ENCODE measurements at places on chromosomes 13 and 19.

DNA sequence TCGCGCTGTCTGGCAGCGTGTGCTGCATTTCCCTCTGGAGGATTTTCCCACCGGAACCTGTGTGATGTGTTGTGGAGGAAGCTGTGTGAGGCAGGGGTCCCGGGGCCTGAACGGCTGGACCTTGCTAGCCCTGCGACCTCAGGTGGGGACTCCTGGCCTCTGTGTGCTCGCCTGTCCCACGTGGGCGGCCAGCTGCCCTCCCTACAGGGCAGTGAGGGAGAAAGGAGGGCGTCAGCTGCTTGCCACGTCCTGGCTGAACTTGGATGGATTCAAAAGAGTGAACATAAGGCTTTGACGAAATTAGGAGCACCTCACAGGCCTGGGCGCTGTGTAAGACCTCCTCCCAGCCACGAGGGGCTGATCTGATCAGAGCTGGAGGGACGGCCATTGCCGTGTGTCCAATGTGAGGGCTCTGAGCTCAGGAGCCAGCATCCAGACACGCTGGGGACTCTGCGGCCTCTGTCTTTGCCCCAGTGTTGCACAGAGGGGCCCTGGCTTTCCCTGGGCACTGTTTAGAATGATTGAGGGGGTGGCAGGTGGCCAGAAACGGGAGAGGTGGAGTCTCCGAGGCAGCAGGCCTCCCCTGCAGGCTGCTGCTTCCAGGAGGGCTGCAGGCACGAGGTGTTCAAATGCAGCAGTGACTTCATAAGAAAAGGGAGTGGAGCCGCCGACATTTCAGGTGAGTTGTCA, 13.0 kb downstream of the TFDP1 start:
- peak; percentile 23 for DNase-seq

DNA sequence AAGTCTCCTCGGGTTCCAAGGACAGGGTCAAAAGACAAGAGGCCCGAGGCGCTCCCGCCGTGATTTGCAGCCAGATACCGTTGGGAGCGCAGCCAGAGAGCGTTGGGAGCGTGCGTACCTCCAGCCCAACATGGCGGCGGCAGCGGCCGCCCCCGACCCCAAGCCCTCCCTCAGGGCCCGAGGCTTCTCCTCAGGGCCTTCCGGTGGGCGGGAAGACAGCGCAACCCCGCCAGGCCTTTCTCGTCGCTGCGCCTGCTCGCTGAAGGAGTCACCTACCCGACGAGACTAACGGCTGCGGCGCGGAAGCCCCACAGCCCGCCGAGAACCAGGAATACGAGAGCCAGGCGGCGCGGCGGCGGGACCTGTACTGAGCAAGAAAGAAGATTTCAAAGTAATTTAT, 3.2 kb upstream of the ZNF850 start:
- no peak for DNase-seq

DNA sequence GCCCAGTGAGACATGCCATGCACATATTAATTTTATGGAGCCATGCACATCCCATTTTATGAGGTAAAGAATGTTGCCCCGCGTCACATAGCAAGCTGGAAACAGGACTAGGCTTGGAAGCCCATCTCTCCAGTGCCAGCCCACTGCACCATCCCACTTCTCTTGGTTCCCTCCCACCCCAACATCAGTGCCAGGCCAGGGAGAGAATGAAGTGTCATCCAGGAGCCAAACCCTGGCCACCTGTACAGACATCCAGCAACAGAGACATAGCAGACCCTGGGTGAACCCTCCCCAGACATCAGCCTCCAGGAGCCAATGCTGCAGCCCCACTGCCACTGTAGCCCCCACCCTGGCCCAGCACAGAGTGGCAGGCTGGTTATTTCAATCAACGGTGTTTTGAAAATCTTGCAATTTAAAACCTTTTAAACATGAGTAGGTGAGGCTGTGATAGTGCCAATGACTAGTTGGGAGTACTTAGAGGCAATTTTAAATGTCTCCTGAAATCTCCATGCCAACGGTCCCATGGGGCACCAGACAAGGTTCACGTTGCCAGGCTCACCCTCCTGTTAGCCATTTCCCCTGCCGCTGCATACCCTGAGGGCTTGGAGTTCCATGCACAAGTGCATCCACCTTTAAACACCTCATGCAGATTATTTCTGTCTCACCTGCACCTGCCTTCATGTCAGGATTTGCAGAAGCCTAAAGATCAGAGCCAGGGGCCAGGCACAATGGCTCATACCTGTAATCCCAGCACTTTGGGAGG, 34.7 kb downstream of the VSTM2B start:
- DNase-seq = no peak

DNA sequence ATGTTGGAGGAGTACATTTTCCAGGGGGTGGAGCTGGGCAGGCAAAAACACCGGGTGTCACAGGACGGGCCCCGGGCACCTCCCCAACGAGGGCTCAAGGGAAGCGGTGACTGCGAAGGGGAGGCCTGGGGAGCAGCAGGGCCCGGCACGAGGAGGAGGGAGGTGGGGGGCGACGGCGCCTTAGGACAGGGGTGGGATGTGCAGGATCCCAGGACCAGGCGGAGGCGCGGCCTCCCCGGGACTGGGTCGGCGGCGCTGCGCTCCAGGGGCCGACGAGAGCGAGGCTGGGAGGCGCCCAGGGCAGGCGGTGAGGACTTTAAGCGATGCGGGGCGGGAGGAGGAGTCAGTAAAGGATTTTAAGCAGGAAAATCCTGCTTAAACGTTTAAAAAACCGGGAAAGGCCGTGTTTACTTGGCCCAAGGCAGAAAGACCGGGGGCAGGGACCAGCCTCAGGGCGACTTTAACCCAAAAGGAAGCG, 427 bp downstream of the ZNF160 start:
- DNase-seq = no peak
